ENCODE measurements at places on chromosomes 12 and 14. TPM values are rescaled to one million over a fixed set of nuclear protein-coding genes. Genes with fewer than 3 reads are reported as not detected.

Gene COX14
- 74.5 TPM for total RNA-seq

Gene SLC2A14
- not detected for total RNA-seq

Gene CAPZA3
- total RNA-seq, result not detected

Gene ASB2
- total RNA-seq, result 0.28 TPM

Gene KLRC2
- not detected for total RNA-seq

Gene NPFF
- total RNA-seq, result not detected

Gene CARMIL3
- total RNA-seq, result 0.15 TPM

Gene CLMN
- 34.9 TPM for total RNA-seq

Gene MFAP5
- total RNA-seq, result not detected

Gene WDHD1
- 21.7 TPM for total RNA-seq

Gene METTL1
- 46.5 TPM for total RNA-seq

Gene C14orf132
- total RNA-seq, result 23.0 TPM

Gene MUCL1
- total RNA-seq, result not detected

Gene CLEC4D
- total RNA-seq, result not detected

Gene DENND5B
- 36.8 TPM for total RNA-seq

Gene HOXC9
- 37.2 TPM for total RNA-seq

Gene CRACR2A
- total RNA-seq, result 0.92 TPM

Gene CORO1C
- 165 TPM for total RNA-seq

Gene EIF2B1
- total RNA-seq, result 49.4 TPM

Gene SAMD4A
- total RNA-seq, result 15.2 TPM

Gene ESRRB
- total RNA-seq, result not detected

Gene CCND2
- 1.5 TPM for total RNA-seq

Gene CFAP54
- total RNA-seq, result 0.64 TPM

Gene RIMBP2
- not detected for total RNA-seq

Gene KRT4
- total RNA-seq, result 0.15 TPM

Gene HRK
- total RNA-seq, result 0.44 TPM

Gene SLC25A21
- 2.1 TPM for total RNA-seq

Gene SERPINA12
- total RNA-seq, result not detected

Gene DEPDC4
- 2.6 TPM for total RNA-seq

Gene RAB15
- total RNA-seq, result 6.0 TPM

Gene TMEM229B
- 1.6 TPM for total RNA-seq

Gene FLRT2
- 4.5 TPM for total RNA-seq

Gene DDX11
- total RNA-seq, result 96.2 TPM

Gene TMED10
- total RNA-seq, result 183 TPM

Gene CLEC4A
- total RNA-seq, result 0.33 TPM

Gene MGP
- 0.72 TPM for total RNA-seq

Gene HOXC10
- total RNA-seq, result 154 TPM

Gene MYBPC1
- total RNA-seq, result not detected

Gene NFE2
- total RNA-seq, result 0.26 TPM

Gene NRIP2
- not detected for total RNA-seq

Gene YARS2
- 28.0 TPM for total RNA-seq

Gene BEGAIN
- 26.5 TPM for total RNA-seq

Gene SPRYD4
- 3.7 TPM for total RNA-seq

Gene MANSC4
- total RNA-seq, result not detected

Measured in Panc1 (cell line).